ENCODE measurements at places on chromosomes 3 and 15. TPM values are rescaled to one million over a fixed set of nuclear protein-coding genes. Genes with fewer than 3 reads are reported as not detected.

- DNase-seq: no peak
Measured at GRCh38 chr3:102235679-102236078, 199.1 kb upstream of the ZPLD1 start.

NAALADL2 gene
- 16.0 TPM for polyA plus RNA-seq

DNA sequence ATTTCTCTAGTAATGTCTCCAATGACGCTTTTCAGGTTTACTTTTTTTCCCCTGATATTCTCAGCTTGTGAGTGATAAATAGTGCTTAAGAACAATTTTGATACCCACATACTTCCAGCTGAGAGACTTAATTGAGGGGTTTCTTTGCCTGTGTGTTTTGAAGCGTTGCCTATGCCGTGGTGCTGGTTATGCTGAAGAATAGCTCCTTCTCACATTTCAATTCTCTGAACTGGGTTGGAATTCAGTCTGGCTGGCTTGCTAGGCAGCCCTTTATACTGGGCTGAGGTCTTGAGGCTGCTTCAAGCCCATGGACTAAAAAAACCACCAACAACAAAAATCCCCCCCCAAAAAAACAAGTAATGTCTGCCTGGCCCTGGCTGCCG, 87.4 kb downstream of the CHST2 start:
- peak; percentile 22 for DNase-seq

CFAP92 gene
- polyA plus RNA-seq: 2.2 TPM

All from renal pelvis (tissue), 12 donors.